ENCODE measurements at places on chromosomes 3 and 15.

GRCh38 chr3:21673393-21673792 is 77.6 kb downstream of the ZNF385D start:
- DNase-seq: no peak

DNA sequence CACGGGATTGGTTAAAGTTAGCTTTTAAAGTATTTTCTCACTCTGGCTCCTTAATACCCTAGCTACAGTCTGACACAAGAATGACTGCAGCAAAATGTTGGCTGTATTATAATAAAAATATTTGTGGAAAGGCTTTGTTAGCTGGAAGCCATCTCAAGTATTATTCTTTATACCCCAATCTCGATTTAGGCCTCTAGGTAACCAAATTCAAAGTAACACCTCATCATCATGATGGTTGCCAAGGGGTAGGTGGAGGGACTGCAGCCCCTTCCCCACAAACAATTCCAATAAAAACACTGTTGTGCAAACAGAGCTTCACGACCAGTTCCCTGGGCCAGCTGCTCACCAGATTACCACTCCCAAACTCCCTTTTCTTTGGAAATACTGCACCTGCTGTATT is 759 bp upstream of the GMPS start:
- no peak for DNase-seq

DNA sequence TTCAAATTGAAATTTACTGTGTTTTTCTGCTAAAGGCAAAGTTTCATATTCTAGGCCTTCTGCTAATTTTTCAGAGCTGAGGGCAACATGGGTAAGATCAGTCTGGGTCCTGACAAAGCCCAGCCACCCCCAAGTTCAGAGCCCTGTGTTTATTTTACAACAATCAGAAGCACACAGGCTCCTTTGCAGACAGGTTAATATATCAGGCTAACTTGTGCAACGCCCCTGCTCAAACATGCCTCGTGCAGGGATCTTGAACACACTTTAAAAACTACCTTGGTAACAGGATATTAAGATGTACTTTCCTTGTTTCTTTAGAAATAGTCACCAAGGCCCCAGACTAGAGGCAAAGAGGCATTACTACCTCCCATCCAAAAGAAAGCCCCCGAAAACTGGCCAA is 64.0 kb downstream of the POLR2M start:
- DNase-seq: no peak

DNA sequence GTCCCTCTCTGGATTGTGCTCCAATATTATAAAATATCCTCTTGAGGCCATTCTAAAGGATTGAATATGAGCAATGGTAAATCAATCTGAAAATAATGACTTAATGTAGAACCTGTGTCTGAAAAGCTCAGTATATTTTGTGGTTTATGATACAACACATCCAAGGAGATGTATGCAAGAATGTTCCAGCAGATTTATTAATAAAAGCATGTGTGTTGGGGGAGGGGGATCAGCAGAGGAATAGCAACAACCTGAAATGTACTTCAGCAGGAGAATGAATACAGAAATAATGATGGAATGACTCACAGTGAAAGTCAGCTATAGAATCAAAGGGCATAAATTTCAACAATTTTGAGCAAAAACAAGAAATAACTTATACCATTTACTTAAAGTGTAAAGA is 56.7 kb upstream of the NUDT16 start:
- no peak for DNase-seq

- DNase-seq: no peak
Observed at GRCh38 chr3:78267235-78267634, 1227.3 kb downstream of the ROBO2 start.

GRCh38 chr3:4817128-4817527 is 162.1 kb upstream of the BHLHE40 start:
- DNase-seq: no peak

- no peak for DNase-seq
Observed at GRCh38 chr15:63364399-63365272, 17.0 kb downstream of the CA12 start.

GRCh38 chr3:54578417-54578816 is 349.4 kb downstream of the LRTM1 start:
- DNase-seq: no peak

DNA sequence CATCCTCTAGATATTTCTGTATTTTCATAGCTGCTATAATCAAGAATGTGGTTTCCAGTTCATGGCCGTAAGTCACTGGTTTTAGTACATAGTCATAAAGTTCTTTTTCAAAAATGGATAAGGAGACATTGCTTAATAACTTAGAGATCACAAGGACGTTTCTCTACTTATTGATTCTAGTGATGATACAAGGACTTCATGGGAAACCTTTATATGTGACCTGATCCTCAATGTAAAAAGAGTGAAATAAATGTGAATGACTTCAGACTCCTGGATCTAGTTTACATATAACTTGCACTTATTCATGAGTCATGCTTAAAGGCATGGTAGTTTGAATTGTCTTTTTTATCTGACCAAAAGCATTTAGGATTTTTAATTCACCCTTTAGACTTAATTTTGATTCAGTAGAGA is 35.2 kb downstream of the TSC22D2 start:
- no peak for DNase-seq

- no peak for DNase-seq
Observed at GRCh38 chr3:152849996-152850578, 15.2 kb downstream of the P2RY1 start.

DNA sequence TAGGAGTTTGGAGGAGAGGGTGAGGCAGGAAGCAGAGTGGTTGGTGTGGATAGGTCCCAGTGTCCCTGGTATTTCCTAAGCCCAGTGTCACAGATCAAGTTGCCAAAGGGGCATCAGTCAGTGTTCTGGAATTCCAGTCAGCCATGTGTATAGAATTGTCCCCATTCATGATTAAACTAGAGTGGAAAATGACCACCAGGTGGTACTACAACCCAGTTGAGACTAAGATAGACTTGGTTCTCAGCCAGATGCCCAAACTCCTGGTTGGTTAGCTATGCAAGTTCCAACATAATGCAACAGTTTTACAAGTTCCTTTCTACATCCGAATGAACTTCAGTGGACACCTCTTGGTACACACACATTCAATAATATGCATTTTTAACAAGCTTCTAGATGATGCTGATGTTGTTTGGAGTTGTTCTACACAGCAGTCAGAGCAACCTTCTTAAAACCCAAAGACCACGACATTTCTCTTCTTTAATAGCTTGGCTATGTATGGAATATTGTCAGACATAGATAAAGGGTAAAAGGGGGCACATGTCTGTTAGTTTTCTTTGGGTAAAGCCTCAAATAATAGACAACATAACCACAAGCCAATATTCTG is 8.4 kb upstream of the ATR start:
- peak; percentile 84 for DNase-seq

DNA sequence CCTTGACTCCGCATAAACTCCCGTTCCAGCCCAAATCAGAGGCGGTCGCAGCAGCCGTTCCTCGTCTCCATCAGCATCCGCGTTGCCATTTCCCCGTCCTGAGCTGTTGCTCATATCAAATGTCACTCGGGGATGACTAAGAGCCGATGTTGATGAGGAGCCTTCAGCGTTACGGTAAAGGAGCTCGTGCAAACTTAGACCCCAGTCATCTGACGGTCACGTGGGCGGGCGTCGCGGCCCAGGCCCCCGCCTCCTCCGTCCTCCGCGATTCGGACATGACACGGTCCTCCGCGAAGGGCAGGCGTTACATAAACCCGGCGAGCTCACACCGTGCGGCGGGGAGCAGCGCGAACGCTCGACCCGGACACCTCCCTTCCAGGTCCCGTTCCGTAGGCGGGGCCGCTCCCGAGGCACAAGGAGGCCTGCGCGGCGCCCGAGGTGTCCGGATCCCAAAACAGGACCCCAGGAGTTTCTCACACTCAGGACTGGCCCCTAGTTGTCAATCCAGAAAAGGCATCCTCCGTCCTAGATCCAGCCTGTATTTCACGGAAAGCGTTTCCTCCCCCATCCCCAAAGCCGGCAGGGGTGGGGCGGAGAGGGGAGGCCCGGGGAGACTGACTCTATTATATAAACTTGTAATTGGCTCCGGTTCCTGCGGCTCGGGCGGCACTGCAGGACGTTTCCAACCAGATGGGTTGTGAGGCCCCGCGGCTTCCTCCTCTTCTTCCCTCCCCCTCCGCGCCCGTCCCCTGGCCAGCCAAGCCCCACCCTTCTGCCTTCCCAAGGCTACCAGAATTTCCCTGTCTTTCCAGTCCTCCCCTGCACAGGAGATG is 100.0 kb upstream of the IGF1R start:
- DNase-seq: no peak

DNA sequence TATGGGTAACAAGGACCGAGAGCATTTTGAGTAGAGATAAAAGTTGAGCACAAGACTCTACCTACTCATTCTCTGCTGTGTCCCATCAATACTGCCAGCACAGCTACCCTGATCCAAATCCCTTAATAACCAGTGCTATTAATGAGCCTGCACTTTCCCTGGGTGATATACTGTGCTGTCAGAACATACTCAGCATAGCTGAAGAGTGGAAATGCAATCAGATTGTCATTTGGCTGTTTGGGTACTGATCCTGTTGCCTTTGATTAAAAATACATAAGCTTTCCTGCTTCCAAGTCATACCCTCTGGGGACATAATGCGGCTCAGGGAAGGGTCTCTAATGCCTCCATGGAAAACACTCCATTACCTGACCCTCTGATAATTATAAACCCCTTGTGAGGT is 917.5 kb downstream of the SQOR start:
- DNase-seq: no peak

DNA sequence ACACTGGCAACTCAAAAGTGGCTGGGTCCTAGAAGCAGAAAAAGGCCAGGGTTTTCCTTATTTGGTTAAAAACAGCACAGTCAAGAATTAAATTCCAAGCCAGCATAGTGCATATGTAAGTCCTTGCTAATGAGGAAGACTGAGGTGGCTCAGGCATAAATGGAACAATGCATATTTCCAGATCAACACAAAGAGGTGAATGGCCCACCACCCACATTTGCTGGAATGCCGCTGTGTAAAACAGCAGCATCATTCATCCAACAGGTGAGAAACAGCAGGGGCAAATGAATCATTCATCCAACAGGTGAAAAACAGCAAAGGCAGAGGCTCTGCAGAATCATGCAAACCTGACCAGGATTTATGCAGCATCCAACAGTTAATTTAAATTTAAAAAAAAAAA is 32.9 kb downstream of the GPR176 start:
- DNase-seq: no peak

GRCh38 chr15:77634266-77634962 is 1.7 kb upstream of the LINGO1 start:
- DNase-seq: peak; percentile 74

GRCh38 chr3:158935846-158936245 is 134.0 kb downstream of the MFSD1 start:
- DNase-seq: no peak

DNA sequence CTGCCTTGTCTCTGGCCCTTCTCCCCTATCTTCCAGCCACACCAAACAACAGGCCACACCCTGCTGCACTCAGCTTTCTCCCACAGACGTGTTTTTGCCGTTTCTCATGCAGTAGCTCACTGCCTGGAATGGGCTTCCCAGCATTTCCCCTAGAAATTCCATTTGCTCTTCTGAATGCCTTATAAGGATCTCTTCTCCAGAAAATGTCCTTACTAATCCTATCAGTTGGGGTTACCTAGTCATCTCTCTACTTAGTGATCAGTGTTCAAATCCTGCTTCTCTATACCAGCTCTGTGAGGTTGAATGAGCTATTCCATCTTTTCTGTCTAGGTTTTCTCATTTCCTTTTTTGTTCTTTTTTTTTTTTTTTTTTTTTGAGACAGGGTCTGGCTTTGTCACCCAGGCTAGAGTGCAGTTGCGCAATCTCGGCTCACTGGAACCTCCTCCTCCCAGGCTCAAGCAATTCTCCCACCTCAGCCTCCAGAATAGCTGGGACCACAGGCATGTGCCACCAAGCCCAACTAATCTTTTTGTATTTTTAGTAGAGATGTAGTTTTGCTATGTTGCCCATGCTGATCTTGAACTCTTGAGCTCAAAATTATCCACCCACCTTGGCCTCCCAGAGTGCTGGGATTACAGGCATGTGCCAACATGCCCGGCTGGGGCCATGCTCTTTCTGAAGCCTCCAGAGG is 98.2 kb upstream of the CHD2 start:
- DNase-seq: peak; percentile 72

- DNase-seq: no peak
Observed at GRCh38 chr3:15298504-15298903, 33.9 kb downstream of the SH3BP5 start.

DNA sequence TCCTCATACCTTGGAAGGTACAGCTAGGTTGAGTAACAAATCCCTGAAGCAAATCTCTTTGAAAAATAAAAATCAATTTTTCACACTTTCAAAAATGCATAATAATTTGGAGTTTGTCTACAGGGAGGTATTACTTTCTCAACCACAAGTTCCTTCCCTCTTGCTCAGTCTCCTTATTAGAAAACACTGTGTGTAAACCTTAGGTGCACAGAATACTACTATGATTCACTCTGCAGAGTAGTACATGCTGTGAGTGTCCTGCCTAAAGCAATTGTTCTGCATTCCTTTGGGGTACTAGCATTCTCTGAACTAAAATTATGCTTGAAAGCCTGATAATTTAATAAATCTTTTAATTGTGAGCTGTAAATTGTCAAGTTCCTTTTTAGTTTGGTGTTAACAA is 115.9 kb upstream of the EPHA3 start:
- DNase-seq: no peak

DNA sequence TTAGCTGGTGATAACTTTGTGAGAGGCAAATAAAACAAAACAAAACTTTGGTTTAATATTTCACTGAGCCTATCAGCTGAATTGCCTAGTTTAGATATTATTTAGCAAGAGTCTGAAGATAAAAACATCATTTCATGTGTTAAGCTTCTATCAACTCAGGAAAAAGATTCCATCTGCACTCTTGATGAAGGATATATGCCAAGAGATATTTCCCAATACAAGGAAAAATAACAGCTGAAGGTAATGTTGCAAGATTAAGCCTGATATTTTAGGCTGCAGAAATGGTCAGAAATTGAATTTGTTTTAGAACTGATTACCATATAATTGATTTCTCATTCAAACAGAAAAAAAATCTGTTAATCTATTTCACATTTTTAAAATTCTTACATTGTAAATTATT is 77.2 kb upstream of the SLITRK3 start:
- no peak for DNase-seq

GRCh38 chr15:70435872-70436271 is 327.5 kb downstream of the UACA start:
- no peak for DNase-seq

- peak; percentile 38 for DNase-seq
Observed at GRCh38 chr3:113136071-113136470, 75.3 kb upstream of the BOC start.

DNA sequence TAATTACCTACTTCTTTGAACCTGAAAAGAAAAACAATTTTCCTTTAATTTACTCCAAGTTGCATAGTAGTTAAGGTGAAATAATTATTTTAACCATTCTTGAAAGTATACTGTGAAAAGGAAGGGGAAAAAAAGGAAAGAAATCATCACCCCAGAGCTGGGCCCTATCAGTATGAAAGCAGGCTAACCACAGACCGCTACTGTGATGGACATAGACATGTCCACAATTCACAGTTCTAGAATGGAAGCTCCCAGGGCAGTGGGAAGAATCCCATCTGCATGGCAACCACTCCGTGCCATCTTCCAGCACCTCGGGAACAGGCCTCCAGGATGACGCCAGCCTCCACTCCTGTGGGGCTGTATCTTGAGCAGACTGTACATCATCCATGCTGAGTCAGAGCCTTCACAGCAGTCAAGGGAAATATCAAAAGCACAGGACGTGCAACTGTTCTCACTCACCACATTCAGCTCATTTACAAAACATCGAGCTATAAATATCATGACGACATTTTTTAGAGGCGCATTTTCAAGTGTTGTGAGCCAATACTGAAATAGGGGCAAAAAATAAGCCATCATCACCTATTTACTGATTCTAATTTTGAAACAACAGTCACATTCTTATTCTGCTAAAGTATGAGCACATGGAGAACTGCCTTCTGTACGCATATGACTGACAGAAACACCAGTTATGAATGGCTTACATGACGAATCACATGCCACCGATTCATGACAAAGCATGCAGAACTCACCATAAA is 119.7 kb downstream of the SNRK start:
- DNase-seq: peak; percentile 30
